Coronary artery (tissue), 2 donors: ENCODE measurements at places on chromosomes 3 and 15.

DNA sequence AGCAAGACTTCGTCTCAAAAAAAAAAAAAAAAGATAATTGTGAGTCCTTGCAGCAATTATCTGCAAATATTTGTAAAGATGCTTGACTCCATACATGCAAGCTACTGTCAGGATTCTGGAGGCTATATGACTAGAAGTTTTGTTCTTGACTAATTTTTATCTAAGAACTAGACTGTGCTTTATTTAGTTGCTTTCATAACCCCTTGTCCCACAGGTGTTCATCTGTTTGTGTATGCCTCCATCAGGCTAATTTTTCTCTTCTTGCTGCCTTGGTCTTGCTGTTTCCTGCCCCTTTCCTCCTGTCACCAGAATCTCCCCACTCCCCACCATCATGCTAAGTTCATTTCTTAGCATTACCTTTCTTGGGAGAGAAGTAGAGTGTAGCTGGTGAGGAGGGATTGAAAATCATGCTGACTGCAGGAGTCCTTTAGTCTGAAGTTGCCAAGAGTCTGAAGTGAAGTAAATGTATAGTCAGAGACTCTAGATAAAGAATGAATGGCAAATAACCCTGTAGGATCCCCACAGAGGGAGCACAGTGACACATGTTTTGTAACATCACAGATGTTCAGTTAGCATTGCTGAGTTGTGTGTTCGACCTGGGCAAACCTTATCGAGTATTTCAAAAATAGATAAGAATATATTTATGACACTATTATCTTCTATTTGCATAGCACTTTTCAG lies 12.5 kb downstream of the ST3GAL6 start:
- DNase-seq: no peak

GRCh38 chr3:67635806-67636205 lies 18.6 kb downstream of the SUCLG2 start:
- DNase-seq: no peak

GRCh38 chr15:62771234-62771633 lies 271.3 kb upstream of the TPM1 start:
- no peak for DNase-seq

DNA sequence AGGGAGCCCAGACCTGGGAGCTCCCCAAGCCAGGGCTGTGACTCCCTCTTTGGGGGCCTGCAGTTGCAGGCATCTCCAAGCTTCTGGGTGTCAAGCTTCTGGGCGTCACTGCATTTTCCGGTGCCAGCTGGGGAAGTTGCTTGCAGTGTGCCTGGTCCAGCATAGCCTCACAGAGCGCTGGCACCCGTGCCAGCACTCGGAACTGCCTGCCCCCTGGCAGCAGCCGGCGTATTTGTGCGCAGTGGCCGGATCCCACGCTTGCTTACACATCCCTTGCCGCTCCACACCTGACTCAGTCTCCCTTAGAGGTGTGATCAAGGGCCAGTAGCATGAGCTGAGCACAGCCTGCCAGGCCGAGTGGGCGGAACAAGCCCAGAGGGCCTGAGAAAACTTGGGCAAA lies 37.0 kb downstream of the COMMD2 start:
- DNase-seq: no peak

GRCh38 chr3:105722943-105723556 lies 145.8 kb downstream of the CBLB start:
- no peak for DNase-seq

DNA sequence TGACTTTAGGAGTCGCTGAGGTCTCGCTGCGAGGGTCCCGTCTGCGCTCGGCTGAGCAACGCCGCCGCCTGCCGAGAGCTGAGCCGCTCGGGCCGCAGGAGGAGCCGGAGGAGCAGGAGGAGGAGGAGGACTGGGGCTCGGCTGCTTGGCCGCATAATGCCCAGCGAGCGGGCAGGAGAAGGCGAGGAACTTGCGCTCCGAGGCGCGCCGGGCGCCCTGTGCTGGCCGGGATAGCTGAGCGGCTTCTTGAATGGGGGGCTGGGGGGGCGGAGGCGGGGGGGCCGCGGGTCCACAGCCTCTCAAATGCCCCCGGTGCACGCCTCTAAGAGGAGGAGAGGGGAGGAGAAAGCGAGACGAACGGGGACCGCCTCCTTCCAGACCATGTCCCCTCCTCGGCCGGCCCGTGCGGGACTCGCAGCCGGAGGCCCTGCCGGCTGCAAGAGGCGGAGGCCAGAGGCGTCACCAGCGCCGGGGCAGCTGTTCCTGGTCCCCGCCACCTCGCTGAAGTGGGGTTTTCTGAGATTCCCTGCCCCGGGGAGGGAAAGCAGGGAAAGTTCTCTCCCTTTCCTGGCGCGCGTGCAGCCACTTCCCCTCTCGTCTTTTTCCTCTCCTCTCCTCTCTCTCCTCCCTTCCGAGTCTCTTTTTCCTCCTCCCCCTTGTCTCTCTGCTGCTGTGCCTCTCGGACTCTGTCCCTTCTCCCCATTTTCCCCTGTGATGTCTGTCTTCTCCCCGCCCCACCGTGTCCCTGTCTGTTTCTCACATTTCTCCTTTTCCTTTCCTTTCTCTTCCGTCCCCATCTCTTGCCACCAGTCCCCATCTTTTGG lies at the start of gene ADAMTS9:
Gene ADAMTS9, minus strand, starts transcription at position 220 of the 824 bp plus-strand sequence. CDS start 343 bp downstream, outside the sequence.
- DNase-seq: peak; percentile 92

DNA sequence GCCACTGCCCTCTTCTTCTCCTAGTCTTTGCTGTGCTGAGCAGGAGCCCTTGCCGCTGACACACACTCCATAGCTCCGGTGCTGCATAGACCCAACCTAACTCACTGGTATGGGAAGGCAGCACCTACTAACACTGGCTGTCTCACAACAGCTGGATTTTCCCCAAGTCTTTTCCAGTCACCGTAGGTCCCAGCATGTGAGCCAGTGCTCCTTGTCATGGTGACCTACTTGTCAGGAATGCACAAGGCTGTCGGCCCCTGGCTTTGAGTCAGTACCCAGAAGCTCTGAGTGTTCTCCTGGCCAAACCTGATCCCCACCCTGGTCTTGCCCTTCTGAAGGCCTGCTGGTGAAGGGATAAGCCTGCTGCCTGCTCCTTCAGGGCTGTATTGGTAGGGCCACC lies 25.7 kb downstream of the AMOTL2 start:
- DNase-seq: peak; percentile 94

DNA sequence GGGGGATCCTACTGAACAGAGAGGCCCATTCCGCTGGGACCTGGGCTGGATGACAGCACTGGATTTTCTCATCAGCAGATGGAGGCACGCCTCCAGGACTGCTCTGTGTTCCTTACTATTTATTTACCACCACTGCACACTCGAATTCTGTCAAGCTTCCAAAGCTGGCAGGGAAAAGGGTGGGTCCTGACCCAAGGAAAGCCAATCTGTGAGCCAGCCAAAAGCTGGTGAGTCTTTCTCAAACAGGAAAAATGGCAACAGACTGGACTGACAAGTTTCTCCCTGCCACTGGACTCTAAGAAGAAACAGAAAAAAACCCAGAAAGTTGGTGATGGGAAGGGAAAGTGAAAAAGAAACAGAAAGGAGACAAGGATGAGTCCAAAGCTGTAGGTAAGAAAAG lies 37.8 kb downstream of the CD47 start:
- no peak for DNase-seq

- DNase-seq: no peak
Measured at GRCh38 chr15:57253500-57253899, 122.8 kb upstream of the CGNL1 start.

GRCh38 chr3:58167431-58168351 lies 43.1 kb downstream of the DNASE1L3 start:
- DNase-seq: no peak

DNA sequence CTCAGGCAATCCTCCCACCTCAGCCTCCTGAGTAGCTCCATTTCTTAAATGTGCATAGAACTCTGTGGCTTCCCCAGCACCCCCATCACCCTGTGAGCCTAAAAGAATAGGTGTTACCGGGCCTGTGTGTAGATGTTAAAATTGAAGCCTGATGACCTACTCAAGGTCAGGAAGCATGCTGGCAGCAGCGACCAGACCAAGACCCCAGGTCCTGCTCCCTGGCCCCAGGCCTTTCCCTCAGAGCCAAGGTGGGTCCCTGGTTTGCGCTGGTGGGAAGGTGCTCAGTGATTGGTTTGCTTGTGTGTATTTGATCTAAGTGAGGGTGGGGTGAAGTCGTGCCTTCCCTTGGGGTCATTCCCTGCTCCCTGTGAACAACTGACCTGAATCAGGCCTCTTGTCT lies 18.4 kb upstream of the CRABP1 start:
- no peak for DNase-seq

DNA sequence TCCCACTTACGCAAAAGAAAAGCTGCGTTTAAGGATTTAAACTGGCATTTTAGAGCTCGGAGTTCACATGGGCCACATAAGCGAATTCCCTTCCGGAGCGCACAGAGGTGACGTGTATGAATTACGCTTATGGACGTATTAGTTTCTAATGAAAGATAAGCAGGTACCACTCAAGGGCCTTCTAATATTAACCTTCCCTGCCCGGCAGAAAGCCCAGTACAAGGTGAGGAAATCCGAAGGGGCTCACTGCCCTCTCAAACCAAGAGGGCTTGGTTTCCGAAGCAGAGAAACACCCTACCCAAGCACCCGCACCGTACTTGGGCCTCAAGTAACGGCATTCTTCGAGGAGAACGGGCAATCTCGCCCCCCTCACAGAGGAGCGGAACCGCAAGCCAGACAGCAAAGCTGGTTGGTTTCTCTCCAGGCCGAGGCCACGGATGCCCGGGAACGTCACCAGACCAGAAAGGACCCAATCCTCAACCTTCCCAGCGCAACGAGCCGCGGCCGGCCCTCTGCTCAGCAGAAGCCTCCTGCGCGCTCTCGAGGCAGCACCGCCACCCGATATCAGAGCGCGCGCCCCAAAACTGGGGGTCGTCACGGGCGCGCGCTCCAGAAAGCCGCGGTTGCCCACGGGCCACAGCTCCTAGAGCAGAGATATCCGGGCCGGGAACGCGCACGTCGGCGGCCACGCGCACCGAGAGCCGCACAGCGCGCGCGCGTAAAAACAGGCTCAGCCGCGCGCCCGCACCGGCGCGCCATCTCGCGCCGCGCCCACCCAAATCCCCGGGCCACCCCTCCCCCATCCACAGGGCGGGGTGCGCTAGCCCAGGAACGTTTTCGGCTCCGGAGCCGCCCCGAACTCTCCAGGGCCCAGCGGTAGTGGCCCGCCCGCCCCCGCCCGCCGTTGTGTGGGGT lies 676 bp downstream of the QRICH1 start:
- peak; percentile 83 for DNase-seq

- DNase-seq: no peak
Measured at GRCh38 chr15:37124331-37124730, 24.0 kb upstream of the MEIS2 start.

GRCh38 chr15:49675041-49675440 lies 54.2 kb downstream of the DTWD1 start:
- no peak for DNase-seq

DNA sequence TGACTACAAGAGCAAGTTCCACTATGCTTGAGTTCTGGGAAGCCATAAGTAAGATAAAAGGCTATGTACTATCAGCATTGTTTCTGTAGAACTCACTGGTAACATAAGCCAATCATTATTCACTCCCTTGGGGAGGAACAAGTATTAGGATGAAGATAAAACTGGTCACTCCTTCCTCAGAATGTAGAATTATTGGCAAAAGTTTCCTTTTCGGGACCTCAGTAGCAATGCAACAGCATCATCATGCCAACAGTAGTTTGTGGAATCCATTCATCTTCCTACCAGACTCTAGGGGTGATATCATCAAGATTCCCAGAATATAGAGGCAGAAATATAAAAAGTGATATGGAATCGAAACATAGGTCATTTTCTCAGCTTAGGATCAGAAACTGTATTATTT lies 209.5 kb downstream of the PLOD2 start:
- DNase-seq: no peak

GRCh38 chr3:80688814-80689213 lies 921.0 kb upstream of the ROBO1 start:
- no peak for DNase-seq

GRCh38 chr3:118144919-118145318 lies 889.7 kb downstream of the IGSF11 start:
- no peak for DNase-seq

- no peak for DNase-seq
Measured at GRCh38 chr15:85356276-85356675, 24.1 kb upstream of the AKAP13 start.

GRCh38 chr3:185187391-185187790 lies 34.5 kb upstream of the C3orf70 start:
- no peak for DNase-seq

DNA sequence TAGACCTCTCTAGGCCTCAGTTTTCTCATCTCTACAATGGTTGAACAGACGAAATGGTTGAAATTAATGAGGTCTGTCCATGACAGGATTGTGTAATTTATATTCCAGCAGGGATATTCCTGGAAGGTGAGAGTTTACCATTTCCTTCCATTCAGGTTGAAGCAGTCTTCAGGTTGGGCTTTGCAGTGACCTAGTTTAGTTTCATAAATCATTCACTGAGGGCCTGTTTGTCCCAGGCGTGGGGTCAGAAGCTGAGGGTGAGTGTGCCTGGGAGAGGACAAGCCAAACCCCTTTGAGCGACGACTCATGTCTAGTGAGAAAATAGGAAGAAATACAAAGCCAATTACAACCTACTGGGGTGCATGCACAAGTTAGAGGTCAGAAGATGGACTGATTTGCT lies 57.2 kb upstream of the CACNA2D3 start:
- DNase-seq: no peak

- DNase-seq: no peak
Measured at GRCh38 chr3:124772081-124772831, 42.0 kb downstream of the UMPS start.

GRCh38 chr3:7999384-7999783 lies 502.2 kb upstream of the LMCD1 start:
- no peak for DNase-seq

DNA sequence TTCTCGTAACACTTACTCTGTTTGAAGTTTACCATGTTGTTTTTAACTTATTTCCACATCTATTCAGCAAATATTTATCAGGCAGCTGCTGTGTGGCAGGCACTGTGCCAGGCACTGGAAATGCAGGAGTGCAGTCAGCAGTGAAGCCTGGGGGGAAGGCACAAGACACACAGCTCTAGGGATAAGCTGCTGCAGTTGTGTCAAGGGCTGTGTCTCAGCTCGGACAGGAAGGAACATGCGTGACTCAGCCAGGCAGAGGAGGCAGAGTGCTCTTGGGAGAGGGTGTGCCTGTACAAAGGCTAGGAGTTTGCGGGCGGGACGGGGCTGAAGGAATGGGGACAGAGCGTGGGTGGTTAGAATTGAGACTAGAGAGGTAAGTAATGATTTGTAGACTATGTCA lies 24.7 kb downstream of the LYSMD4 start:
- DNase-seq: peak; percentile 86

GRCh38 chr15:90063770-90064247 lies 38.5 kb downstream of the IDH2 start:
- DNase-seq: no peak

DNA sequence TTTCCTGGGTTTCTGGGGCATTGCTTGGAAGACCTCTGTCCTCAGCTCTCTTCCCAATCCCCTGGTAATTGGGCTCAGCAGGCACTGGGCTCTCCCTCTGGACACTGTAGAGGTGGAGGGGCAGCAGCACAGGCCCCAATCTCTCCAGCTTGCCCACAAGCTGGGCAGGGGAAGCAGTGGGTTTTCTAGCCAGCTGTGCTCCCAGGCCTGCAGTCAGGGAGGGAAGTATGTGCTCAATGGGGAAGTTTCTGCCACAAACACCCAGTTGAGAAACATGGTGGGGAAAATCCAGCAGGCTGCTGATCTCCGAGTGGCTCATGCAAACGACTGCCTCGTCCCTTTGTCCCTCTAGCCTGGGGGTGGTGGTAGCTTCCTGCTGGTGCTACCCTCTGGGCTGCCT lies 12.8 kb upstream of the RFT1 start:
- no peak for DNase-seq
